COLO829 (cell line): ENCODE measurements at places on chromosomes 3 and 15.
A peak's percentile ranks its signal among the peaks of the same experiment; 100 is the strongest.

- no peak for DNase-seq
Measured at GRCh38 chr15:57100136-57100539, 181.7 kb downstream of the TCF12 start.

- DNase-seq: no peak
Measured at GRCh38 chr3:125552401-125552800, 32.4 kb upstream of the SNX4 start.

DNA sequence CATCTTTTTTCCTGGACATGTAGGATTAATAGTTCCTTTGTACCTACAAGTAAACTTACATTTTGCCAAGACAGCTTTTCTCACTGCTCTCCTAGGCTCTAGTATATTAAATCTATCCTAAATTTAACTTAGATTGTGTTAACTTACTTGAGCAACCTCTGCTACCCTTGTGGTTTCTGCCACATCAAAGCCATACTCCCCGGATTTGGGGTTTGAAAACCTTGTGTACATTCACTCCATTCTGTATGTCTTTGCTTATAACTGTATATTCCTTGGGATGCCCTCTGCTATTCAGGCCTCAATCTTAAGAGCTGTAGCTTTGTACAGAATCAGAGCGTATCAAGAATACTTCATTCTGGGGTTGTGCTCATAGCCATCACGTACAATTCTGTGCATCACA lies 60.4 kb downstream of the ARIH1 start:
- no peak for DNase-seq

DNA sequence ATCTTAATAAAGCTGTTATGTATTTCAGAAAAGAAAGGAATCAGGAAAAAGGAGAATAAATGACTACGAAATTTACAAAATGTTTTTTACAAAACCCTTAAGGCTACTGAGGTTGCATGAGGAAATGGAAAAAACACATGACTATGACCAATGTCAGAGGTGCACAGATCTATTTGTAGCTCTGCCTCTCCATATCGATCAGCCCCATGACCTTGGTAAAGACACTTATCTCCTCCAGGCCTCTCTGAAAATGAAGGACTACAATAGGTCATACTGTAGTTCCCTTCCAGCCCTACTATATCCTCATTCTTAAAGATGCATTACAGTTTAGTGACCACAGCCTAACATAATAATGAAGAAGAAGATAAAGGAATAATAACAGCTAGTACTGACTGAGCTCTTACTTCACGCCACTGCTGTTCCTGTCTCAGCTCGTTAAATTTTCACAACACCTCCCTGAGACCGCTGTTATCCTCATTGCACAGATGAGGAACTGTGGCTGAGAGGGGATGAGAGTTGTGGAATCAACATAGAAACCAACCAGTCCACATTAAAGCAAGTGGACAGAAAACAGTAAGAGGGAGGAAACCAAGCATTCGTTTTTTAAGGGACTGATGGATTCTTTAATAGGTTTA lies 163.2 kb downstream of the MAGI1 start:
- DNase-seq: no peak

GRCh38 chr3:160448845-160449635 lies 546 bp downstream of the TRIM59 start:
- no peak for DNase-seq

GRCh38 chr3:105798381-105798934 lies 70.4 kb downstream of the CBLB start:
- DNase-seq: no peak

DNA sequence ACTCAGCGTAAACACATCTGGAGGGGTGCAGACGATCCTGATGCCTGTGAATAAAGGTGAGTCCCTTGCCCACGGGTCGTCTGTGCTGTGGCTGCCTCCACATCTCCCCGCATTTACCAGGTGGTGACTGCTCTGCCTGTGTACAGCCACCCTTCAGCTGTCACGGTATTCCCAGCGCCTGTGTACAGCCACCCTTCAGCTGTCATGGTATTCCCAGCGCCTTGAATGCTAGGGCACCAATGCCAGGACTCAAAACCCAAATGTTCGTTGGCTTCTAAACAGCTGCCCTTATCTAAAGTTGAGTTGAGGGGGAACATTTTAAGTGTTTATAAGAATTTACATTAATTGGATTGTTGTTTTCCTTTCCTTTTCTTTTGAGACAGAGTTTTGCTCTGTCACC lies 27.4 kb downstream of the MAP6D1 start:
- DNase-seq: no peak

DNA sequence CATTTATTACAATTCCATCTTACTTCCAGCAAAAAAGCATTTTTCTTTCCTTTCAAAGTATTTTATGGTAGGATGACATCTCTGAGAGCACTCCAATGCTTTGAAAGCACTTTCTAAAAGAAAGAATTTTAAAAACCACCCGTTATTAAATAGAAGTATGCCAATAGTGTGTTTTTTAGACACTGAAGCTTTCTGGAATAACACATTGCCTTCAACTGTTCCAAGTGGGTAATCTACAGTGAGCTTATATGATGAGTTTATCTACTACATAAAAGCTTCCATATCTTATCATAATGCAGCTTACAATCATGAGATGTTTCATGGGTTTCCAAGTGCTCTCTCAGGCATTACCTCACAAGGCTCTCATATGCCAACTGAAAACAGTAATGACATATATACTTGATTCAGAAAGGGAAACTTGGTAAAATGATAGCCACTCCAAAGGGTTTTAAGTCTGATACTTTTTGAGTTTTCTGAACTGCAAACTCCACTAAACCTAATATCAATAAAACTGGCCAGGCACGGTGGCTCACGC lies 14.1 kb downstream of the CMTM6 start:
- no peak for DNase-seq

- DNase-seq: no peak
Measured at GRCh38 chr3:68485051-68485450, 447.3 kb downstream of the TAFA4 start.

- no peak for DNase-seq
Measured at GRCh38 chr15:48667701-48668100, 22.2 kb upstream of the FBN1 start.

DNA sequence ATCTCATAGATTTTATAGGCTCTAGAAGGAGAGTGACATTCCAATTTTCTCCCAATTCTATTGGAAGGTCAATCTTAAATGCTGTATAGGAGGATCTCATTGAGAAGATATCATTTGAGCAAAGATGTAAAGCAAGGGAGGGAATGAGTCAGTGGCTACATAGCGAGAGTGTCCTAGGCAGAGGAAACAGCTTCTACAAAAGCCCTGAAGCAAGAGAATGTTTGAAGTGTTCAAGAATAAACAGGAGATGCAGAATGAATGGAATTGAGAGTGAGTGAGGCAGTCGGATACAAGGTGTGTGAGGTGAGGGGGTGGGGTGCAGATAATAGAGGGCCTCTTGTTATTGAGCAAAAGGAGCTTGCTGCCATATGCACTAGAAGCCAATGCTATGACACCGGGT lies 545.9 kb downstream of the IGSF11 start:
- DNase-seq: peak; percentile 24

- DNase-seq: no peak
Measured at GRCh38 chr15:80852676-80853075, 73.5 kb downstream of the CEMIP start.

DNA sequence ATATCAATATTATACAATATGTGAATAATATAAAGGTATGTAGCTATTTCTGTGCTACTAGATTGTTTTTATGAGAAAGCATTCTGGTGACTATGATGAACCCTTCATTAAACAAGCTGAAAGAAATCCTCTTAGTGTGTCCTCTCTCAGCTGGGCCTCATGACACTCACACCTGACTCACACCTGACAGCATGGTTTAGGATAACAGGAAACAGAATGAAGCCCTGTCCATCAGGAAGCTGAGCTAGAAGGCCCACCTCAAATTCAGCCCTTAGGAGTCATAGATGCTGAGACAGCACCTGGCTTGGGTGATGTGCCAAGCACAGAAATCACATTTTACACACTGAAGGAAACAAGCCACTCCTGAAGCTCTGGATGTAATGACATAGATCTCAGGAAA lies 30.8 kb downstream of the CHCHD4 start:
- no peak for DNase-seq

- DNase-seq: no peak
Measured at GRCh38 chr15:80745888-80746287, 33.3 kb upstream of the CEMIP start.

GRCh38 chr15:100426937-100427336 lies 85.2 kb upstream of the ADAMTS17 start:
- DNase-seq: no peak

DNA sequence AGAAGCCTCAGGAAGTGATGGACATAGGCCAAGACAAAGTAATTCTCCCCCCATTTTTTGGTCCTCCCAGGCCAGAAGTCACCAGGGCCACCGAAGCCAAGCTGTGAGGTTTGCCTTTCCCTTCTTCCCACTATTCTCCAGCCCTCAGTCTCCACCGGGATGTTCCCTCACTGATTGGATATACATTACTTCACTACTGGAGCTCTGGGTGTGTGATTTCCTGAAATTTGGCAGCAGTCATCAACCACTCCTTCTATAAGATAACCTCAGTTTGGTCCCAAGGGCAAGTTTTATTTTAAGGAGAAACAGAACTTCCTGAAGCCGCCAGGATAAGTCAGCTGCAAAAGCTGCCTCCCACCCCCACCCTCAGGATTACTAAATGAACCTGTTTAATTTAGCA lies 11.3 kb downstream of the SLCO2A1 start:
- DNase-seq: no peak

- no peak for DNase-seq
Measured at GRCh38 chr3:160851629-160852210, 95.7 kb downstream of the PPM1L start.

- no peak for DNase-seq
Measured at GRCh38 chr3:104388619-104389018, 978.1 kb upstream of the ALCAM start.

DNA sequence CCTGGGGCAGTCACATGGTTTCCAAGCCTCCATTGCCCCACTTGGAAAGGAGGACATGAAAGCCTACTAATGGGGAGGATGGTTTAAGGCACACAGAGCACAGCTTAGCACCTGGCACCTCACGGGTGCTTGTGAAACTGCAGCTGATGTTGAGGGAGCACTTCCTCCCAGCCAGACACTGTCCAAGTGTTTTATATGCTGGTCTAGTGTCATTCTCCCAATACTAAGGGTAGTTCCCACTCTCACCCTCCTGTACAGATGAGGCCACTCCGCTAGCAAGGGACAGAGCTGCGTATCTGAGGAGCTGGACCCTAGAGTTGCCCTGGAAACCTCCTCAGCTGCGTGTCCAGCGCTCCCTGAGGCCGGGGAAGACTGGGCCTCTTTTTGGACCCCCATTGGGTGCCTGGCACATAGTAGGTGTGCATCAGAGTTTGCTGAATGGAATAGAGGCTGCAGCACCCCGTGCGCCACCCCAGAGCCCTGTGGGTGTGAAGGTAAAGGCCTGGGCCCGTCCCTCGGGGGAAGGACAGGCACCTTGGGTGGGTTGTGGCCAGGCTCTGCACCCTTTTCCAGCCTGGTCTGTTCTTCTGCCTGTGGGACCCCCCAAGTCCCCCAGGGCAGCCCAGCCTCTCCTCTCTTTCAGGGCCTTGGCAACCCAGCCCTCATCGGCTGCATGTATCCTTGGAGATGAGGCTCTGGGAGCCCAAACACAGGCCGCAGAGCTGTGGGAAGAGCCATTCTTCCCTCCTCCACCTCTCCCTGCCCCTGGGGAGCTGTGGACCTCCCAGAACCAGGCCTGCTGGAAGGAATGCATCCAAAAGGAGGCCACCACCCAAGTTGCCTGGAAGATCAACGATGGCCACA lies 31.3 kb downstream of the DNASE1L3 start:
- DNase-seq: no peak

DNA sequence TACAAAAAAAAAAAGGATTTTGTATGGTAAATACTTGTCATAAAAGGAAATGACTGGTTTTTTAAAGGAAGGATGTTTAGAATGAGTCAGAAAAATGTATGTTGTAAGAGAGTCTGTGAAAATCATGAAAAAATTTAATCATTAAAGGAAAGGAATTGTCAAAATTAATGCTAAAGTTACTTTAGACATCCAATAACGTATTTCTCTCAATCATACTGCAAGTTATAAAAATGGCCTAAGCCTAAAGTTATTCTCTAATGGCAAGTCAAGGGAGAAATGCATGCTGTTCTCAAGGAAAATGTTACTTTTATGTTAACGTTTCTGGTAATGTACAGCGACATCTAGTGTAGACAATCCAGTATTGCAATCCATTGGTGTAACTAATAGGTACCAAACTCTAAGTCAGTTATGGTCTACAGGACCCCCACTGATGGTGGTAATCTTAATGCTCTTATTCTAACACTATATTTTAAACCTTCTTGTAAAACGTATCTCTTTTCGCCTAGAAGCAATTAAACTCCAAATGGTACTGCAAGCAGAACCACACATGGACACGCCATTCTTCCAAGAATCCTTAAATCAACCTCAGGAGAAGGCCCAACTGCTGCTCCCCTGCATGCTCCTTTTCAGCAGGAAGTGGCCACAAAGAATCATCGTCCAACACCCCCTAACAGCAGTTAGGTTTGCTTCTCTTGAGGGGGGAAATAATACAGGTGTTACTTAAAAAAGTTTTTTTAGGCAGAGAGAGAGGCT lies 35.2 kb downstream of the NCEH1 start:
- peak; percentile 58 for DNase-seq

DNA sequence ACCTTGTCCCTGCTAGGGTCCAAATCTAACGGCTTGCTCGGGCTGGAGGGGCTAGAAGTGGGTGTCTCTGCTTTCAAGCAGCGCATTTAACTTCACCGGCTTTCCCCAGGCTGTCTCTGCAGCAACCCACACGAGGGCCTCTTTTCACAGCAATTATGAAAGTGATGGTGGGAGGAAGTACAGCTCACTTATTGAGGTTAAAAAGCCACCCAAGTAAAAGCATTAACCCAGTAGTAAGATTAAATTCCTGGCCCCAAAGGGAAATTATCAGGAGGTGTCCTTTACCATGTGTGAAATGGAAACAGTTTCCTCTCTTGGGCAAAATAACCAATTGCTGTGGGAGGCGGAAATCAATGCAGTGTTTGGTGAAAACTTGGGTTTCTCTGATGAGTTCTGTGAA lies 41.1 kb downstream of the NGRN start:
- DNase-seq: no peak

DNA sequence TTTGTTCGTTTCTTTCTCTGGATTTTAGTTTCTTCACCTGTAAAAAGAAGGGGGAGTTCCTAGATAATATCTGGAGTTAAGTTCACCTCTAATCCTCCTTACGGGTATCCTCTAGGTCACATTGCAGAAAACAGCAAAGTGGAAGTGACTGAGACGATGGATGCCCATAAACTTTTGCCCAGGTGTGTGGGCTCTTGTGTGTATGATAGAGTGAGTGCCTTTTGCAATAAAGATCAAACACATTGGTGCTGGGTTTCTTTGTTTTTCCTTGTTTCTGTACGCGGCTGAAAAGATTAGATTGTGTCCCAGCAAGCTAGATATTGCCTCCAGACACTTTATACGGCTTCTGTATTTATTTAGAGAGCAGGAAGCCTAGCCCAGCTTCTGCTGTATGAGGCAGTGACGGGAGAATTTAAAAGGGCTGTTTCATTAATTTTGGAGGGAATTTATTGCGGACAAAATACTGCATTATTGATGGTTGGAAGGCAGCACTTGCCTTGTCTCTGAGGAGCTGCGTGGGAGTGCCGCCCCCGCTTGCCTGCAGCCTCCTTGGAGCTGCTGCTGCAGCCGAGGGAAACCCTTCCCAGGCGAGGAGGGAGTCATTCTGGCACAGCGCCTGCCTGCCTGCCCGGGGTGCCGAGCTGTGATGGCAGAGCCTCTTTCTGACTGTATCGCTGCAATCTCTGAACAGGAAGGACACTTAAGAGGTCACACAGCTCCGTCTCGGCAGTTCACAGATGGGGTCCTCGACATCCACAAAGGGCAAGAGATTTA lies 38.5 kb downstream of the PYDC2 start:
- peak; percentile 46 for DNase-seq
